ENCODE measurements at places on chromosomes 12 and 14.

GRCh38 chr12:122963941-122964265 lies 2.4 kb downstream of the ABCB9 start:
- DNase-seq = no peak

DNA sequence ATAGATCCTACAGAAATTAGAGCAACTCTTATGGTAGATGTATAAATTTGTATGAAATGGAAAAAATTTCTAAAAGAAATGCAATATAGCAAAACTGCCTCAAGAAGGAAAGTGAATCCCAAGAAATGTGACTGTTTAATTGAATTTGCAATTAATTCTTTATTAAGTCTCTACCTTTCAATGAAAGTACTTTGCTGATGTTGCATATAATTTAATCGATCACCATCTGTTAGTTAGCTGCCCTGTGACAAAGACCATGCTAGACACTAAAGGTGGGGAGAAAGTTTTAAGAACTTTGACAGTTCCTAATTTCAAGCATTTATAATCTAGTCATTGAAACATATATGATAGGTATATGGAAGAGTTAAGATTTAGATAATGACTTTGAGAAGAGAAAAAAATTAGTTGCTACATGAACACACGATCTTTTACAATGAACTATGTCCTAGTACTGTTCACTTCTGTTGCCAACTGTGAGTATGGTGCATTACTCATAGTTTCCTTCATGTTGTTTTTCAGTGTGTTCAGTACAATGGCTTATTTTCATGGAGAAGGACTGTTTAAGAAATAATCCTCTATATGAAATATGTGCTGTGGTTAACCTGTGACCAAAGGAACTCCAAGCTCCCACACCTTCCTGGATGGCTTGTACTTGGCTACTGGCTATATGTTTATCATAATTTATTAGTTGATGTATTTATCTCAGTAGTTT lies 128.4 kb downstream of the METTL25 start:
- DNase-seq = no peak

DNA sequence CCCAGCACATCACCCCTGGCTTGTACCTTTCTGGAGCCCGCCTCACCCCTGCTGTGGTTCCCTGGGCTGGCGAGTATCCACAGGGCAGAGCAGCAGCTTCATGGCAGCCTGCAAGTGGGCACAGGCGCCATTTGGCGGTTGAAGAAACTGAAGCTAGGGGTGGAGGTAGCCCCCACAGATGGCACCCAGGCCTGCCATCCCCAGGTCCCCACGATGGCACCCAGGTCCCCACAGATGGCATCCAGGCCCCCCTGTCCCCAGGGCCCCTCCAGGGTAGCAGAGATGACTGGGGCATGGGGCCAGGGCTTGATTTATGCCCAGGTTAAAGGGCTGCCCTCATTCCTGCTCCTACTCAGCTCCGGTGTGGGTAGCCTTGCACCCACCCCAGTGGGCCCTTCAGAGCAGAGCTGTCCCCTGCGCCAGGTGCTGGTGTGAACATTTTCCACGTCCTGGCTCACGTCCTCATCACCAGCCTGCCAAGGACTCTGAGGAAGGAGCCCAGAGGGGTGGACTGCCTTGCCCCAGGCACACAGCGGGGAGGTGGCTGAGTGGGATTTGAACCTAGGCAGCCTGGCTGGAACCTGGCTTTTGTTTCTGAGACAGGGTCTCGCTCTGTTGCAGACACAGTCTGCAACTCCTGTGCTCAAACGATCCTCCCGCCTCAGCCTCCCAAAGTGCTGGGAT lies 8.7 kb downstream of the MMP17 start:
- no peak for DNase-seq

DNA sequence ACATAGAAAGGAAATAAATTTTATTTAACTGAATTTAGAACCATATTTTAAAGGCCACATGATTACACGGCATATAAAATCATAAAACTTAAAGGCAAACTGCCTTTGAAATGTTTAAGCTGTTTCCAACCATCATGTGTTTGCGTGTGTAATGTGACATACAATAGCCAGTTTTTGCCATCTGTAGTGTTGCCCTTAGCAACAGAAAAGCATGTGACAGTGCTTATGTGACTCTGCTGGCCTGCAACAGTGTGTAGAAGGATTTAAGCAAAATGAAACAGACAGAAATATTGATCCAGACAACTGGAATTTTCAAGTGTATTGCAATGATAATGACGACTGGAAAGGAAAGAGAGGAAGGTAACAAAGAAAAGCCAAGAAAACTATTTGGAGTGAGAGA lies 49.5 kb downstream of the TSPAN19 start:
- DNase-seq = no peak

GRCh38 chr12:127810041-127810440 lies 456.9 kb upstream of the TMEM132C start:
- DNase-seq = peak; percentile 72

DNA sequence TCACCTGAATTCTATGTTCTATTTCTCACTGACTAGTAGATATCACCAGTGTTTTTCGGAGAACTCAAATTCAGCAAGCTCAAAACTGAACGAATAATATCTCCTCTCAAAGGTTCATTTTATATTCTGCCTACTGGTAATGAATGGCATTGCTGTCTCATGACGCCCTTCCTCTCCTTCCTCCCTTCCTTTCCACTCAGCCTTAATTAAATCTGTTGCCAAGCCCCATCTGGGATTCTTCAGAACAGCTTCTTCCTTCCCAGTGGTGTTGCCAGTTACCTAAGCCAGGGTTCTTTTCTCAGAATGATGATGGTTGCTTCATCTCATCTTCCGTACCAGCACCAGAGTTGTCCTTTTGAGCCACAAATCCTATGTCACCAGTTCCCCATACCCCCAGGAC lies 143.2 kb downstream of the SYNE2 start:
- DNase-seq = no peak

DNA sequence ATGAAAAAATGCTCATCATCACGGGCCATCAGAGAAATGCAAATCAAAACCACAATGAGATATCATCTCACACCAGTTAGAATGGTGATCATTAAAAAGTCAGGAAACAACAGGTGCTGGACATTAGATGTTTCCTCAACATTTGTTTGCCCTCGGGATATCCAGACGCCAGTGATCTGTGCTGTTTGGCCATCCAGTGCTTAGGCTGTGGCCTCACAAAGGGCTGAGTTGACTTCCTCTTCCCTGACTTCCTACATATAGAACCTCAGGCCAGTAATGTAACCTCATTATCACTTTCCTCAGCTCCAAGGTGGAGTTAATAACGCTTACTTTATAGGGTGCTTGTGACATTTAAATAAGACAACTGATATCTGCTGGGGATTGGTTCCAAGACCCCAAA lies 51.8 kb downstream of the SLC15A5 start:
- DNase-seq = no peak

- peak; percentile 24 for DNase-seq
These were observed 36.3 kb downstream of the IL31 start for GRCh38 chr12:122137681-122138080.

- no peak for DNase-seq
These were observed 25.6 kb downstream of the MEG3 start for GRCh38 chr14:100851586-100851916.

DNA sequence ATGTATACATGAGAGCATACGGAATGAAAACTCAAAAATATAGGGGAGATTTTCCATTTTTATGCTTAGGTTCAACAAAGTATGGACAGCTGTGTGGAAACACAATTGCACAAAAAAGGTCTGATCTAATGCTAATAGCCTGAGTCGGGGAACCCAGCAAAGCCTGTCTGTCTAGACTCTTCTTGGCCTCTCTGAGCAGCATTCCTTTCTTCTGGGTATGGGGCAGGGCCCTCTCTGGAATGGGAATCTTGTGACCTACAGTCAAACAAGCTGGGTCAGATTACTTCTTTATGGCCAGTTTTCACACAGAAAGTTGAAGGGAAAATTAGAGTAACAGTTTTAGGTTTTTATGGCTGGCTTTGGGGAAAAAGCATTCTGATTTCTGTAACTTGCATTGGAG lies 534.0 kb upstream of the LMO3 start:
- DNase-seq = peak; percentile 58

- no peak for DNase-seq
These were observed 128.2 kb downstream of the VRK1 start for GRCh38 chr14:96925422-96925821.

GRCh38 chr12:78118036-78118435 lies 287.3 kb downstream of the NAV3 start:
- DNase-seq = no peak

- no peak for DNase-seq
These were observed 14.6 kb downstream of the HEATR5A start for GRCh38 chr14:31405599-31406232.

DNA sequence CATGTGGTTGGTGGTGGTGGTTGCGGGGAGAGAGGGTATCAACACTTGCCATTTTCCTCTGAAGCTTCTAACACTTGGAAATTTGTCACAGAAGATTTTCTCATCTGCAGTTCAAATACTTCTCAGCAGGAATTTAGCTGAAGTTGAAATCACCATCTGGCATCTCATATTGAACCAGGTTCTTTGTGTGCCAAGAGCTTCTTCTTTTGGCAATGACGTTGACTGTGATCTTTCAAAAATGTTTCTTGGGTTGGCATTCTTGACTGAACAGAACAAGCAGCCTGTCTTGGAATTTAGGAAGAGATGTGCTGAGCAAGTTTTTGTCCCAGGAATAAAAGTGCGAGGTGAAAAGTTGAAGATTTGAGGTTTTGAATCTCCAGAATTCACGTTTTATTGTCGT lies 8.7 kb upstream of the NIN start:
- no peak for DNase-seq

- no peak for DNase-seq
These were observed 166.8 kb downstream of the MYRFL start for GRCh38 chr12:69991690-69992288.

GRCh38 chr14:55347748-55348147 lies 63.9 kb downstream of the ATG14 start:
- no peak for DNase-seq

DNA sequence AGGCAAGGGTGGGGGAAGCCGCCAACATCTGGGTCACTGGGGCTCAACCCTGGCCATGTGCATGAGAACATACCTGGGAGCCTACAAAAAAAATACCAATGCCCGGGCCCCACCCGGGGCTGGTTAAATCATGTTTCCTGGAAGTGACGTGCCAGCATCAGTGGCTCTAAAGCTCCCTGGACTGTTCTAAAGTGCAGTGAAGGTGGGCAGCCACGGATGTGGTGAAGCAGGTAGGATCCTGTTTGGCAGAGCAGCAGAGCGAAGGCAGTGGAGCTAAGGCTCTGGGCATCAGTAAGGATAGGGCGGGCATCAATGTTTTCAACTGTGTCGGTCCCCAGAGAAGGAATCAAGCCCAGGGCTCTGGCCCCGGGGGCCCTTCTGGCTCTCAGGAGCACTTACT lies 525 bp upstream of the GPR68 start:
- no peak for DNase-seq

GRCh38 chr14:59359431-59360124 lies 105.6 kb downstream of the GPR135 start:
- no peak for DNase-seq

GRCh38 chr12:24198070-24198469 lies 248.6 kb upstream of the SOX5 start:
- no peak for DNase-seq

DNA sequence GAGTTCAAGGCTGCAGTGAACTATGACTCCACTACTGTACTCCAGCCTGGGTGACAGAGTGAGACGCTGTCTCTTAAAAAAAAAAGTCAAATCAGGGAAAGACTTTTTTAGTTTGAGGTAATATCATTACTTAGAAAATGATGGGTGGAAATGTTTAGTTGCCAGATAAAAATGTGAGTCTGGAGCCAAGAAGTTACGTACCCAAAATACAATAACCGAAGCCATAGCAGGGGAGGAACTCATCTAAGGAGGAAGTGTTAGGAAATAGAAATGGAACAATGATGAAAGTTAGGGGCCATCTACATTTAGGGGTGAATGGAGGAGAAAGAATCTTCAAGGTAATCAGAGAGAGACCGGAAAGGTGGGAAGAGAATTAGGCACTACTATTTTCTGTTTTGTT lies 98.8 kb downstream of the DACT1 start:
- DNase-seq = no peak

DNA sequence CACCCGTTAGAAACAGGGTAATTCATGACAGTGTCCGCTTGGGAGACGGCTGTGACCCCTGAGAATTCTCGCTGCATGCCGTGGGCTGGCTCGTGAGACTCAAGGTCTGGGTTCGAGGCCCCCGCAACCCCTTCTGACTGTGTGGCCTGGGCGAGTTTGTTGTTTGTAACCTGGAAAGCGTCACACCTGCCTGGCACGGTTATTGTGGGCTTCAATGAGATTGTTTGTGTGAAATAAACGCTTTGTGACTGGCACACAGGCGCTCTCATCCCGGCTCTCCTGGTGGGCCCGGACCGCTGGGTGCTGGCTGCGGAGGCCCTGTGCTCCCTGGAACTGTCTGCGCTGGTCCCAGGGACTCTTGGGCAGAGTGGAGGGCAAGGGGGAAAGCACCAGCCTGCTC lies 33.9 kb downstream of the MEG3 start:
- DNase-seq = no peak

DNA sequence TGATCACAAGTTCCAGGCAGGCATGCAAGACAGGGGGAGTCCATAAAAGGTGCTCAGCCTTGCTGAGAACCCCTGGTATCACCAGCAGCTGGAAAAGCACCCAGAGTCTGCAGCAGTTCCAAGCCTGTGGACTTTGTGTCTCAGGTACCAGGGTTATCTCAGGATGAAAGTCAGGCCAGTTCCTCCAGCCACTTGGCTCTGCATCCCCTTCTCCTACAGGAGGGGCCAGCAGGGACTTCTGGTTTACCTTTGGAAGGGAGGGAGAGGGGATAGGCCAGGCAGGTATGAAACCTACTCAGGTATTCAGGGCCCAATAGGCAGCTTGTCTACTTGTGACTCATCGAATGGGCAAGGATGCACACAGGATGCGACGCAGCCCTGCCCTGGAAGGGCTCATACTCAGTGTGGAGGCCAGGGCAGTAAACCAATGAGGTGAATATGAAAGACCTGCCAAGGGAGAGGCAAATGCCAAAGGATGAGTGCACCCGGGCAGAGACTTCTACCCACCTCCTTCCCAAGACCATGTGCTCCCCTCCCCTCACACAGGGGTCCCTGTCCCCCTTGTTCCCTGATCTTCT lies 148.2 kb downstream of the SLC38A6 start:
- DNase-seq = no peak

GRCh38 chr14:54498095-54498531 lies 9.3 kb upstream of the GMFB start:
- DNase-seq = no peak

GRCh38 chr12:56884421-56884820 lies 49.8 kb downstream of the SDR9C7 start:
- DNase-seq = no peak

DNA sequence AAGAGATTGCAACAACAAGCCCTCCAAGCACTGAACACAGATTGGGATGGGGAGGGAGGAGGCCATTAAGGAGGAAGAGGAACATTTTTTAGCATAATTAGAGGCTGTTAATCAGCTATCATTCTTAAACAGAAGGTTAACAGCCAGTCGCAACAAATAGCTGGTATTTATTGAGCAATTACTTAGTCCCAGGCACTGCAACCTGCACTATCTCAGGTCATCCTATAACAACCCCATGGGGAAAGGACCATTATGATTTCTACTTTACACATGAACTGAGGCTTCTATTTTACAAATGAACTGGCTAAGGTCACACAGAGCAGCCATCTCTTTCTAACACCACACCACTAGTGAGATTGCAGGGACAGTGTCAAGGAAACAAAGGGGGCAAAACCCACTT lies 10.4 kb downstream of the RAB35 start:
- no peak for DNase-seq

- DNase-seq = no peak
These were observed 91.7 kb upstream of the FUT8 start for GRCh38 chr14:65320661-65321308.
